Body of pancreas (tissue), 4 donors: ENCODE measurements at places on chromosomes 3 and 15. TPM values are rescaled to one million over a fixed set of nuclear protein-coding genes. Genes with fewer than 3 reads are reported as not detected.

CHRNA7 gene
- 4.4 TPM for total RNA-seq

ZNF774 gene
- 9.6 TPM for total RNA-seq

CYP8B1 gene
- total RNA-seq: not detected

CP gene
- total RNA-seq: 5.7 TPM

IL16 gene
- total RNA-seq: 2.9 TPM

SERPINI2 gene
- total RNA-seq: 221 TPM

SLC2A2 gene
- 2.9 TPM for total RNA-seq

CLDN11 gene
- 3.9 TPM for total RNA-seq

ZNF80 gene
- total RNA-seq: not detected

HIGD2B gene
- not detected for total RNA-seq
